ENCODE measurements at places on chromosomes 3 and 15.

- no peak for DNase-seq
Measured at GRCh38 chr3:45958321-45958791, 15.1 kb downstream of the CXCR6 start.

GRCh38 chr3:19155375-19155774 is 7.1 kb downstream of the KCNH8 start:
- DNase-seq, result no peak

- DNase-seq, result no peak
Measured at GRCh38 chr3:2334921-2335320, 236.3 kb downstream of the CNTN4 start.

DNA sequence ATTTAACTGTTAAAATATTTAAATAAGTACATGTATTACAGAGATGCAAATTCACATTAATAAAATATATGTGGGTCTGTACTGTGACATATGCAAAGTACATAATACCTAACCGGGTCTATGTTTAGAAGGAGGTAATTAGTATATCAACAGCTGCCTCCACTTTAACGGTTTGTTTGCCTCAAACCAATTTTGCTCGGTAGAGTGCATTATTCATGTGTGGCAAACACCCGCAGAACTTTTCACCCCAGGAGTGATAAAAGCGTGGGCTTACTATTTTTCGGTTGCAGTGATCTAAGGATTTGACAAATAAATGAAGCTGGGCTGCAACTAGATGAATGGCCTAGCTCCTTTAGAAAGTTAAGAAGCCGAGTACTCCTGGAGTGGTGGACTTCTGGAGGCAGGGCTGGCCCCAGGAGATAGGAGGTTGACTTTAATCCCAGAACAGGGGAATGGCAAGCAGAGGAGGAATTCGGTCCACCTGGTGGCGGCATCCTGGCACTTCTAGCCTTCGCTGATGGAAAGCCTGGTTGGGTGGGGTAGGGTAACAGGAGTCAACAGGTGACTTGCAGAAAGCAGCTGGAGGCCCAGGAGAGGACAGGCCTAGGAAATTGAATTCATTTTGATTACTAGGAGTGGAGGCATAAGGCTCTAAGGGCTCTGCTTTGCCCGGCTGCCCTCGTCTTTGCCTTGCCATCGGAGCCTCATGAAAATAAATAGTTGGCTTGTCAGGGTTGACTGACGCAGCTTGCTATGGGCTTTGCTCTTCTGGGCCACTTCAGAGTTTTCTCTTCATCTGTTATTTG is 2.4 kb downstream of the SLCO3A1 start:
- DNase-seq, result peak; percentile 61

DNA sequence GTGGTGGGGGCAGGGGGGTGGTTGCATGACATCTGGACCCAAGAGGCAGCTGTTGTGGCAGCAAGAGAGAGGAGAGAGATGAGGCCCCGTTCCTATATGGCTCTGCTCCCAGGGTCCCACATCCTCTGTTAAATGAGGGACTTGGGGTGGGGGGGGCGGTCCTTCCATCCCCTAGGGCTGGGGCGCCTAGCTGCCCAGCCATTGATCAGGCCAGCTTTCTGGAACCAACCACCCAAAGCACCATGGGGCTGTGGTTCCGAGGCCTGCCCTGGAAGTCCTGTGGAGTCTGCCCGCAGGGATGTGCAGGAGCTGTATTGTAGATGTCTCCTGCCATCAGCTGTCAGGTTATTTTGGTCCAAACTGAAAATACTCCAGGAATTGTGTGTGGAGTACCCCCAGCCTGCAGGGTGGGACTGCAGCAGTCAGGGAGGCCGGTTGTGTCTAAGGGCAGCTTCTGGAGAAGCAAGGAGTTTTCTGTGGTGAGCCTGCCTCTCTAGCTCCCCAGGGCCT is 5.2 kb downstream of the FURIN start:
- DNase-seq, result no peak

GRCh38 chr15:38490242-38490922 is 36.5 kb downstream of the FAM98B start:
- DNase-seq, result no peak

DNA sequence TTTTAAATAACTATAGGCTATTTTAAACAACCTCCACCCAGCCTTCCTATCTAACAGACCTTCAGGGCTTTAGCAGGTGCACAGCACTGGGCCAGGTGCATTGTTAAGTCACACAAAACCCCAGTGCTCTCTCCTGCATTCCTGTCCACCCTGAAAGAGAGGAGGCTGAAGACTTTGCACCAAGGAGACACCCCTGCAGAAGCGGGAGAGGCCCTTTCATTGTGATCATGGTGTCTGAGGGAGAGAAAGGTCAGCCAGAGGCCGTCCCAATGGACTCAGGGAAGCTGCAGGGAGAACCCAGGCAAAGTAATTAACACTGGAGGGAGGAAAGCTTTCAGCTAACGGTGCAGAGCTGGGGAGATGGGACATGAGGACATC is 5.2 kb downstream of the LRIG1 start:
- DNase-seq, result no peak

DNA sequence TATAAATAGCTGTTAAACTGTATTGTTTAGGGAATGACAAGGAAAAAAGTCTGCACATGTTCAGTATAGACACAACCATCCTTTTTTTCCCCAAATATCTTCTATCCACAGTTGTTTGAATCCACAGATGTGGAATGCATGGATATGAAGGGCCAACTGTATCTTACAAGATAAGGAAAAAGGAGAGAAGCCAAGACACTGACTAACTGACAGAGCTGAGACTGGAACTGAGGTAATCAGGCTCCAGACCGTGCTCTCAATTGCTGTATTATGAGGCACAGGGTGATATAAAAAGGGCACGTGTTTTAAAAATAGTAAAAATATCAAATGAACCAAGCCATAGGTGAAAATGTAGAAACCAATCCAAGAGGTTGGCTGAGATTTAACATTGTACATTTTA is 49.0 kb downstream of the DHX36 start:
- DNase-seq, result no peak

- DNase-seq, result no peak
Measured at GRCh38 chr3:58084166-58084565, 75.9 kb downstream of the FLNB start.

- peak; percentile 33 for DNase-seq
Measured at GRCh38 chr15:66707310-66708082, 5.5 kb downstream of the SMAD6 start.

DNA sequence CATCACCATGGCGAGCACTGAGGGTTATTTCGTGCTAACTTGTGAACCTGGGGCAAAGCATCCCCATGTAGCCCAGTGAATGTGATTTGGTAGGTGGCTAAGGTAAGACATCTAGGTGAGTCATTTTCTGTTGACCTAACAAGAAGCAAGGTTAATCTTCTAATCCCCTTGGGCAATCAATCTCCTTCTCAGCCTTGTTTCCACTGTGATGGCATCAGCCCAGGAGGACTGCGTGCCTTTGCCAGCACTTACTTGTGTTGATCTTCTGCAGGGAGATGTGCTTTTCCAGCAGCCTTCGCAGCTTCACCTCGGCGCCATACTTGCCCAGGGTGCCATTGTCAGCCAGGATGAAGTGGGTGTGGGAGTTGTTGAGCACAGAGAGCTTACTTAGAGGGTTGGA is 35.7 kb downstream of the TRPM1 start:
- no peak for DNase-seq

DNA sequence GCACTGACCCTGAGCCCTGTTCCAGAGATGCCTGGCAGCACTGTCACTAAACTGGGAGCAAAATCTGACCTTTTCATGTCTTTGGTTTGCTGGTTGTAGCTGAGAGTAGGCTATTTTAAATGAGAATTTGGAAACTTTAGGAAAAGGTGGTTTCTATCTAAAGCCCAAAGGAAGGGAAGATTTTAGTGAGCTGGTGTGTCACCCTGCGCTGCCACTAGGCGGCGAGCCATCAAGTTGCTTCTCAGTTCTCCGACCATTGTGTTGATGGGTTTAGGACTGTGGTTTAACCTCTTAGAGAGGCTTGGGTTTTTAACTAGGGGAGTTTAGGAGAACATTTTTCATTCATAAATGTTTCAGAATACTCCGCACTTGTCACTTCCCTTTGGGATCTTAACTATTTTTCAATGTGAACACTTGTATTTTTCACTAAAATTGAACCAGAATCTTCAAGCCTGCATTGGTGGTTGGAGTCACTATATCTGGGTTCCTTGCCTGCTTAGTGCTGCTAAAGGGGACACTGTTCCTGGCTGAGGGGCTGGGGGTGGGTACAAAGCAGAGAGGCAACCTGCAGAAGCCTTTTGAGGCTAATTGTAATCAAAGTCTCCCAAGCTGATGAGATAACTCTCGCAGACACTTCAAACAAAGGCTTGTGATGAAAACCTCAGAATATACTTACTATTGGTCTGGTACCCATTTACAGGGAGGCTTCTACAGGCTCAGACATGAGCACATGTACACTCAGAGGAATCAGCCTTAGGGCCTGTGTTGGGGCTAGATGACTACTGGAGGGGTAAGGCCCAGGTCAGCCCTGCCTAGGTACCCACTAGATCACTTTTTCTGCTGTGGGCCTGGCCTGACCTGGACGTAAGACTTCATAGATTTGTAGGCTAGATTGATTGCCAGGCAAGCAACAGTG is 16.8 kb downstream of the EXOSC7 start:
- DNase-seq, result no peak

- no peak for DNase-seq
Measured at GRCh38 chr3:23589602-23590001, 216.2 kb upstream of the UBE2E1 start.

GRCh38 chr3:157204431-157204830 is 44.5 kb upstream of the CCNL1 start:
- DNase-seq, result no peak

GRCh38 chr3:146156666-146157314 is 4.2 kb downstream of the PLOD2 start:
- DNase-seq, result no peak

DNA sequence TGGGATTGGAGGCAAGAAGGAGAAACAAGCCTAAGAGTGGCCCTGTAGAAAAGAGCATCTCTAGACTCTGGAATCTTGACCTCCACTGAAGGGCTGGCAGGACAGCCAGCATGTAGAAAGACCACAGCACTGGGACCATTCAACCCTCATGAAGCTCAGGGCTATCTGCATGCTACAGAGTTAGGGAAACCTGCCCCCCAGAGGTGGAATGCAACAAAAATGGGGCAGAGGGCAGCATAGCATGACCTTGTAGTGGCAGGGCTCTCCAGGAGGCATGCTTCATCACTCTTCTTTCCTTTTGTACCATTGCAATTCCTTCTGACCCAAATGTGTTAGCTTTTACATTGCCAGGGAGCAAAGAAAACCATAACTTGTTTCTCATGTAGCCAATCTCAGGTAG is 445.4 kb downstream of the EPHB1 start:
- DNase-seq, result no peak

- DNase-seq, result no peak
Measured at GRCh38 chr3:47433796-47434195, 41.9 kb downstream of the SCAP start.

DNA sequence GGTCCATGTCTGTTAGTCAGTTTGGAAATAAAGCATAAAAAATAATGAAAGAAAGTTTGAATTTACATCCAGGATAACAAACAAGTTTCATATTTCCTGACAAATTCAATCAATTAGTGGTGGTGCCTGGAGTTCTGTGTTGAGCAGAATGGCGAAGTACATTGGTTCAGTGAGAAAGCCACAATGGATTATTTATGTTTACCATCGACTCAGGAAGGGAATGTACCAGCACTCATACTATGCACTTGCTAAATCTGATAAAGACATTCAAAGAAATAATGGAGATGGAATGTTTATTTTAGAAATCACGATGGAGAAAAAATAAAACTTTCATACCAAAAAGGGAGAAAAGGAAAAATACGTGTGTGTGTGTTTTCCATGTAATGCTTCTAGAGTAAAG is 45.3 kb upstream of the MME start:
- DNase-seq, result no peak

DNA sequence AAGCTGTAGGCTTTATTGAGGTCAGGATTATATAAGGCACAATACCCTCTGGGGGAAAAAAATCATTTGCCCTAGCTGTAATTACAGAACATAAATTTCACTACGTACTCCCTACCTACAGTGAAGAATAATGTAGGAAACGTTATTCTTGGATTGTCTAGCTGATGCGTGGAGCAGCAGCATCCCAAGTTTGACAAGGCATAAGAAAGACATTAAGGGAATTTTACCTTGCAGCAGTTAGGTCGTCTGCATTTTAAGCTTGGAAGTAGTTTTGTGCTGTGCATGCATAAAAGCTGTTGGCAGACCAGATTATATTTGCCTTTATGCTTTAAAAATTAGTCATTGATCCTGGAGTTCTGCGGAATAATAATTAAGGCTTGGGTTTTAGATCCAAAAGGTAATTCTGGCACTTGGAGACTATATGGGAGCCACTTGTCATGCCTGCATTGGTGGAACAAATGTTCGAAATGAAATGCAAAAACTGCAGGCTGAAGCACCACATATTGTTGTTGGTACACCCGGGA is 2.2 kb downstream of the EIF4A2 start:
- no peak for DNase-seq

DNA sequence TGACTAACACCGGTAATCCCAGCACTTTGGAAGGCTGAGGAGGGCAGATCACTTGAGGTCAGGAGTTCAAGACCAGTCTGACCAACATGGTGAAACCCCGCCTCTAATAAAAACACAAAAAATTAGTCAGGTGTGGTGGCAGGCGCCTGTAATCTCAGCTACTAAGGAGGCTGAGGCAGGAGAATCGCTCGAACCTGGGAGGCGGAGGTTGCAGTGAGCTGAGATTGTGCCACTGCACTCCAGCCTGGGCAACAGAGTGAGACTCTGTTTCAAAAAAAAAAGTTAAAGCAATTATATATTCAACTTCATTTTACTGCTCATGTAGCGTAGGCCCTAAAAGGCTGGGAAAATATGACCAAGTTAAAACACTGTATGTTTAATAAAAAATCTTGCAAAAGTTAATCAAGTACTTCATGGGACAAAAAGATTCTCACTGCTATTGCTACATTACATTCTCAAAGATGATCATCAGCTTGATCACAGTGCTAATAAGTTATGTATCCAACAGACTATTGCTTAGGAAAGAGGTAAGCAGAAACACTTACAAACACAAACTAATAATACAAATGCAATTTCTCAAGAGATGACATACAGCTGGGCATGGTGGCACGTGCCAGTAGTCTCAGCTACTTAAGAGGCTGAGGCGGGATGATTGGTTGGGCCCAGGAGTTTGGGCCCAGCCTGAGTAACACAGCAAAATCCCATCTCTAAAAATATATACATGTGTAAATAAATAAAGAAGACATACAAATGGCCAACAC is 2.7 kb downstream of the COPS2 start:
- no peak for DNase-seq

DNA sequence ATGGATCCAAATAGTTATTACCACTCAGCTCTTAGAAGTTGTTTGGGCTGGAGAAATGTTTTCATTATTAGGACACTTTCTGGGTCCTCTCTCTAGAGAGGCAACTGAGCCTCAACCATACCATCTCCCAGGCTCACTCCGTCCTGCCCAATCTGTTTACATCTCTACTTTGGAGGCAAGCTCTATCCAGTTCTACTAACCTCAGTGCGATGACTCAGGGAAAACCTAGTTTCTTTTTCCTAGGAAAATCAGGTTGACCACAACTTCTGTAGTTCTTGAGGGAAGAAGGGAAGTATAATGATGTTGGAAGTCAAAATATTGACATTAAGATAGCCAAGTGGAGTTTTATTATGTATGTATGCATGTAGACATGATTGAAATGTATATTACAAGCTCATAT is 40.4 kb downstream of the LPP start:
- DNase-seq, result no peak

GRCh38 chr3:177196456-177197040 is 734 bp downstream of the TBL1XR1 start:
- no peak for DNase-seq

GRCh38 chr3:20350449-20350848 is 164.4 kb upstream of the SGO1 start:
- DNase-seq, result no peak
